Esophagus mucosa (tissue), 1 donor: ENCODE measurements at places on chromosomes 3 and 15. TPM values are rescaled to one million over a fixed set of nuclear protein-coding genes. Genes with fewer than 3 reads are reported as not detected.

The LMAN1L gene
- not detected for total RNA-seq

The CGNL1 gene
- 9.0 TPM for total RNA-seq

The KBTBD8 gene
- 2.2 TPM for total RNA-seq

The OR5K2 gene
- not detected for total RNA-seq

The GOLGA6B gene
- total RNA-seq = not detected

The ATP13A5 gene
- 0.12 TPM for total RNA-seq

The PPP1R14D gene
- not detected for total RNA-seq

The ZNF662 gene
- total RNA-seq = 3.8 TPM

The FSD2 gene
- total RNA-seq = not detected

The ACSBG1 gene
- not detected for total RNA-seq

The HYKK gene
- total RNA-seq = 4.3 TPM

The MRAS gene
- 1.6 TPM for total RNA-seq

The ZBTB20 gene
- 7.3 TPM for total RNA-seq

The SLC12A1 gene
- total RNA-seq = not detected

The GABRR3 gene
- total RNA-seq = not detected

The CCDC54 gene
- total RNA-seq = not detected

The ACKR2 gene
- 1.1 TPM for total RNA-seq

The CIP2A gene
- 6.9 TPM for total RNA-seq

The PODXL2 gene
- total RNA-seq = 2.7 TPM

The PRSS50 gene
- not detected for total RNA-seq

The SPTBN5 gene
- total RNA-seq = 2.1 TPM
